ENCODE measurements at places on chromosomes 1 and 21.
A peak's percentile ranks its signal among the peaks of the same experiment; 100 is the strongest.

- DNase-seq, result peak; percentile 71
These were observed 5.0 kb upstream of the COA7 start for GRCh38 chr1:52702886-52703787.

- peak; percentile 23 for DNase-seq
These were observed 89.0 kb downstream of the URB2 start for GRCh38 chr1:229714964-229715603.

DNA sequence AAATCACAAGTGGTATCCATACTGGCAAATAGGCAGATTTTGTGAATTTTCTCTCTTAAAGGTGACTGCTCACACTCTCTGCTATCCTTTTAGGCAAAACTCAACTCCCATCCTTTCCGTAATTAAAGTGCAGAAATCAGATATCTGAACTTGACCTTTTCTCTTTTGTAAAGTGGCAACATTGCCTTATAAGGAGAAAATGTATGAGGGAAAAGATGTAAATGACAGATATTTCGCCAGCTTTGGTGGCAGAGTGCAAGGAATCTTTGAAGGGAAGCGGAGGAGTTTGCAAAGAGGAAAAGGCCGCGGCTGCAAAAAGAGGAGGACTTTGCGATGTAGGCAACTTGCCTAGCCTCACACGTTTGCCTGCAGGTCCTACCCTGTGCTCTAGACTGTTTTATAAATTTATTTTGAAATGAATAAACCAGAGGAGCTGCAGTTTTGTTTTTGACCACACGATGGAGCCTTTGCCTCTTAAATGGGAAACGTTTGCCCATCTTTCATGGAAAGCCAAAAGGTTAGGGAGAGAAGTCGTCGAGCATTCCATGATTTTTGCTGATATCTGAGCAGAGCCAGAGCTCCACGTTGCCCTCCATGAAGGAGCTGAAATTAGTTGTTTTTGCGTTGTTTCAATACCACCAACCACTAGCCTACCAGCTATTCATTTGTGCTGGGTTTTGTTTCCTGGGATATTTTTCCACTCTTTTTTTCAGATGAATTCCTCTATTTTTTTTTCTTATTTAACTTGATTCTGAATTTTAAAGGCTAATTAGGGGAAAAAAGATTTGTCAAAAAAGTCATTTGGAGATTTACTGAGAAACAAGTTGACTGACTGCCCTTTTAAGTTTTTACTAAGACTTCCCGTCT, 242.3 kb downstream of the LMX1A start:
- no peak for DNase-seq

GRCh38 chr1:109617291-109617801, 2.1 kb downstream of the GNAT2 start:
- no peak for DNase-seq

GRCh38 chr1:230682274-230682673, 31.6 kb downstream of the AGT start:
- no peak for DNase-seq

DNA sequence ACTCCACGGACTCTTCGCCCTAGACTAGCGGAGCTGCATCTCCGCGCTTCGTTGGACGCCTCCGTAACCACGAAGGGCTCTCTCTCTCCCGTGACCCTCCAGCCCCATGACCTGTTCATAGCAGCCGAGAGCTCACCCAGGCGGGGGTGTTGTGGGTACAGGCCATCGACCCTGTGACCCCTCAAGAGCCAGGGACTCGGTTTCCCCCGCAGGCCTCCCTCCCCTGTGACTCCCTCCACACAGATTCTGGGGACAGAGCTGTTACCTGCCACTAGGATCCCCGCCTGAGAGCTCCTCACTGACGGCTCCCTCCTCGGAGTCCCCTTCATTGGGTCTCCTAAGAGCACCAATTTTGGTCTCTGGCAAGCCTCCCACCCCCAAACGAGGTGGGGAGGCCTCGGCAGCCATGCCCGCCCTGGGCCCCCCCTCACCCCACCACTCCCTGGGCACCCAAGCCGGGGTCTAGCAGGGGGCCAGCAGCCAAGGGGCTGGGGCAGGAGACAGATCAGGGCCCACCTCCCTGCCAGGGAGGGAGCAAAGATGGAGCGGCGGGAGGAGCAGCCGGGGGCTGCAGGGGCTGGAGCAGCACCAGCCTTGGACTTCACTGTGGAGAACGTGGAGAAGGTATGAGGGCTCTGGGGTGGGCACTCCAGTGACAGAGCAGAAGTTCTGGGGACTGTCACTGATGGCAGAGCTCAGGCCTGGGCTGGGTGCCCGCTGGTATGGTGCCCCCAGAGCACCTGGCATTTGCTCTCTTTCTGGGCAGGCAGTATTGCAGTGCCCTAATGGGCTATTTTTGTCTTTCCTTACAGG, 517 bp downstream of the IPO13 start:
- DNase-seq, result no peak

Data from activated T-cell treated with anti-CD3 and anti-CD28 coated beads for 48 hours (primary cell).